Stomach (tissue), 19 donors: ENCODE measurements at places on chromosomes 3 and 15. TPM values are rescaled to one million over a fixed set of nuclear protein-coding genes. Genes with fewer than 3 reads are reported as not detected.

GRCh38 chr3:33900809-33901505, 102.5 kb downstream of the PDCD6IP start:
- DNase-seq: no peak

GABRB3 gene
- total RNA-seq: 9.4 TPM

GRCh38 chr3:51588724-51589123, 50.2 kb downstream of the RAD54L2 start:
- no peak for DNase-seq

DNA sequence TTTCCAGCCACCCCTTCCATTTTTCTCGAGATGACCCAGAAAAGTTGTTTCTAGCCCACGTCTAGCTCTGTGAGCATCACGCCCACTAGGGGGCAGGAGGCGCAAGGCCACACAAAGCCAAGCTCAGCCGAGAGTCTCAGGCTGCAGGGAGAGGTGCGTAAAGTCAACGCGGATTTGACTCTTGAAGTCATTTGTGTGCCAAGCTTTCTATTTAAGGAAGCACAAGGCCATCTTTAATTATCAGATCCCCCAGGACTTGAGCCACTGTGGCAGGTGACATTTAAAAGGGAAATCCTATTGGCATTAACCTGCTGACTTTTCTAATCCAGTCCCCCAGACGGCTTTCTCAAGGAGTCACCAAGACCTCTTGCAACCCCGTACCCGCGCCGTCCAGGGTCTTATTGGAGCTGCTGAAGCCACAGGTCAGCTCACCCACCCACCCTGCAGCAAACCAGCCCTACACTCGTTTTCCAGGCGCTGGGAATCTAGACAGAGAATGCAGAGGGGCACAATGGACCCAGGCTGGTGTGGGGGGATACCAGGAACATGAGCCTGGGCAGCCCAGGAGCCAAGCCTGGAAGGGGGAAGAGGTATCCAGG, 62.1 kb downstream of the CAPN7 start:
- peak; percentile 95 for DNase-seq

LIPH gene
- 60.0 TPM for total RNA-seq

GOLGA8T gene
- total RNA-seq: not detected

DNA sequence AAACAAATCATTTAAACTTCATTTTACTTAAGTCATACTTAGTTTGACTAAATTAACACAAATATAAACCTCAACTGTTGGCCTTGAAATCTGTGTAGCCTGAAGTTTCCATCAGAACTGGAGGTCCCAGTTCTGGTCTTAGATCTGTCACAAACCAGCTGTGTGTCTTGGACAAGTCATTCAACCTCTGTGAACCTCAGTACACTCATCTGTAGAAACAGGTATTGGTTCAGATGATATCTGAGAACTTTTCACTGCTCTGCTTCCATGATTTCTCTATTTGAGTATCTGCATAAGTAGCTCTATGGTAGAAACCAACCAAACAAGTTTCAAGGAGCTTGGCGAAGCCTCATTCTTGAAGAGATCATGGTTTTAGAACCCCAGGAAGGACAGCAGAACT, 60.4 kb upstream of the SLC2A2 start:
- DNase-seq: no peak

- peak; percentile 11 for DNase-seq
These were observed 26.9 kb downstream of the CHDH start for GRCh38 chr3:53819163-53819868.

DNA sequence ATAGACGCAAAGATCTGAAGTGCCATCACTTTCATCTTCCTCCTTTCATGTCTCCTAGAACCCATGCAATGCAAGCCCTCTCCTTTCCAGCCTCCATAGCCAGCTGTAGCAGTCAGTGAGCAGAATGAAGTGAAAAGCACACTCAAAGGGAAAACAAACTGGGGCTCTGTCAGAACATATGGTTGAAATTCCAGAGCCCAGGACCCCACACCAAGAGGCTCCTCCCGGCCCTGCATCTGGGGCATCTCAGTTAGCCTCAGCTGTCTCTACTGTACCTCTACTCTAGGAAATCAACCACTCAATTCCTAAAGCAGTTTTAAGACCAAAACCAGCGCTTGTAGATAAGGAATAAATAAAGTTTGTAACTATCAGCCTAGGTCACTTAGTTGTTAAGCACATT, 73.8 kb upstream of the P3H2 start:
- DNase-seq: no peak

DNA sequence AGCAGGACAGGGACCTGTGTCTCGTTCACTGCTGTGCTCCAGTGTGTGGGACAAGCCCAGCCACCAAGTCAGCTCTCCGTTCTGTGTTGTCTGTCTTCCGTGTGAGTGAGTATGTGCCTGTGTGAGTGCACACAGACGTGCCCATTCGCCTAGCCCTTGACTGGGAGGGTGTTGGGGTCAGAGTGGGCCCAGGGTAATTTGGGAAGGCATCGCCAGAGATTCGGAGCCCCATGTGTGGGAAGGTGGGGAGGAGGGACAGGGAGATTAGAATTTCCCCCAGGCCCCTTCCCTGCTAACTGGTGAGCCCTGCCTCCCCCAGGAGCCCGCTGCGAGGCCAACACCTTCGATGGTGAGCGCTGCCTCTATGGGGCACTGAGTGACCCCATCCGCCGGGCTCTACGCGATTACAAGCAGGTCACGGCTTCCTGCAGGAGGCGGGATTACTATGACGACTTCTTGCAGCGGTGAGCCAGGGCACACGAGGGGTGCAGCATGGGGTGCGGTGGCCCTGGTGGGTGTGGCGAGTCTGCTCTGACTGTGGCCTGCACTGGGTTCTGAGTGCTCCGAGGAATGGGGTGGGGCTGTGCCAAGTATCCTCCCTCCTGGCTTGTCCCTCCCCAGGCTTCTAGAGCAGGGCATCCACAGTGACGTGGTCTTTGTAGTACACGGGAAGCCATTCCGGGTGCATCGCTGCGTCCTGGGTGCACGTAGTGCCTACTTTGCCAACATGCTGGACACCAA, 3.1 kb downstream of the ABTB1 start:
- peak; percentile 24 for DNase-seq

GRCh38 chr3:148882288-148882687, 17.2 kb downstream of the CPA3 start:
- peak; percentile 16 for DNase-seq

- DNase-seq: no peak
These were observed 47.1 kb downstream of the STT3B start for GRCh38 chr3:31579828-31580227.

DNA sequence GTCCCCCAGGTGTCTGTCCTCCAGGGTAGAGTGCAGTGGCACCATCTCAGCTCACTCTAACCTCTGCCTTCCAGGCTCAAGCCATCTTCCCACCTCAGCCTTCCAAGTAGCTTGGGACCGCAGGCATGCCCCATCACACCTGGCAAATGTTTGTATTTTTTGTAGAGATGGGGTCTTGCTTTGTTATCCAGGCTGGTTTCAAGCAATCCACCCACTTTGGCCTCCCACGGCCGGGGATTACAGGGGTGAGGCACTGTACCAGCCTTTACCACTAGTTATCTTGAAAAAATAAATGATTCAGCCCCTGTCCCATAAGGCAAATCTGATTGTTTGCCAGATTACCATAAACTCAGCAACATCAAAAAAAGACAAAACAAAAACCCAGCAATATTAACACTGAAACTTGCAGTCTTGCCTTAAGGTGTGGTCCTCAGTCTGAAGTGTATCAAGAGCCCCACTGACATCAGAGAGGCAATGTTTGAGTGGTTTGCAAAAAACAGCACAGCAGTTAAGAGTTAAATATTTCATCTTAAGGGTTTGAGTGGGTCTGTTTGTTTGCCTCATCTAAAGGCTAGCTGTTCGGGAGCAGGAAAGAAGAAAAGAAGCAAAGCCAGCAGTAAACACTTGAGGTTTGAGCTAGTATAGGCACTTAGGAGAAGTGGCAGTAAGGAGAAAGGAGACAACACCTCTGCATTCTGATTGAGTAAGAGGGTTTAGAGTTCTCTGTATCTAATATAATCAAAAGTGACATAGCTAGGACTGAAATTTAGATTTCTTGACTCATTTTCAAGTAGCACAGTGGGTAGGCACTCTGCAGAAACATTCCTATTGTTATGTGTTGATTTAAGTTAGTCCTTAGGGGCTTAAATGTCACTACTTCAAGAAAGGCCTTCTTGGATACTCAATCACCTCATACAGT, 26.3 kb upstream of the EDEM1 start:
- no peak for DNase-seq

GRCh38 chr3:73100741-73101559, 39.5 kb downstream of the EBLN2 start:
- peak; percentile 89 for DNase-seq
